ENCODE measurements at places on chromosomes 12 and 14.

GRCh38 chr12:9827209-9827888 is at the start of gene KLRF1:
KLRF1 (plus strand) TSS chr12:9827481; CDS start chr12:9827545, 64 bp downstream.
- DNase-seq = no peak

DNA sequence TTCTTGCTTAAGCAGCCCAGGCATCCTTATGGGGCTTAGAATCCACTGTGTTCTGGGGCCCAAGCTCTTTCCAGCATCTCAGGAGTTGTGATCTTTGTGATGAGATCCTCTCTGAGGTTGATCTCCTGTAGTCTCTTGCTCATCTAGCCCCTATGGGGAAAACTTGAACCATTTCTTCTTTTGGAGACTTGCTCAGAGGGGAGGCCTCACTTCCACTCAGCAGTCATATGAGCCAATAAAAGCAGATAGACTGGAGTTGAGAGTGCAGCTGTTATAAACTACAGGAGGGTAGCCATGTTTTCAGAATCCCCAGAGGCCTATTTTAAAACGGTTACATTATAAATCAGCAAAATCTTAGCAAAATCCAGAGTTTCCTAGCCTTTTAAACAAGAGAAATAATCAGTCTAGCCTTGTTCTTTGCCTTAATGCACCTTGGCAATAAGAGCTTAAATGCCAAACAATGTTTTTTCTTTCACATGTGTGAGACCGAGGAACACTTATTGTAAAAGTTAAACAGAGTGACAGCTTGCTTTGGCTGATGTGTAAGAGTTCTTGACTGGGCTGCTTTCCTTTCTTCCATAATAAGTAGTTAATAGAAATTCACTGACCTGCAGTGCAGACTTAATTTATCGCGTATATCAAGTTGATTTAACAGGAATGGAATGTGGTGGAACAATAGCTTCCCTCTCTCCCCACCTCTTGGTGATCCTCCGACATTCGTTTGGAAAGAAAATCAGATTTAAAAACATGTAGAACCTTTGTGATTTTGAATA is 168.3 kb downstream of the NEDD1 start:
- peak; percentile 59 for DNase-seq

- no peak for DNase-seq
Measured at GRCh38 chr14:103423050-103423461, 37.8 kb downstream of the MARK3 start.

DNA sequence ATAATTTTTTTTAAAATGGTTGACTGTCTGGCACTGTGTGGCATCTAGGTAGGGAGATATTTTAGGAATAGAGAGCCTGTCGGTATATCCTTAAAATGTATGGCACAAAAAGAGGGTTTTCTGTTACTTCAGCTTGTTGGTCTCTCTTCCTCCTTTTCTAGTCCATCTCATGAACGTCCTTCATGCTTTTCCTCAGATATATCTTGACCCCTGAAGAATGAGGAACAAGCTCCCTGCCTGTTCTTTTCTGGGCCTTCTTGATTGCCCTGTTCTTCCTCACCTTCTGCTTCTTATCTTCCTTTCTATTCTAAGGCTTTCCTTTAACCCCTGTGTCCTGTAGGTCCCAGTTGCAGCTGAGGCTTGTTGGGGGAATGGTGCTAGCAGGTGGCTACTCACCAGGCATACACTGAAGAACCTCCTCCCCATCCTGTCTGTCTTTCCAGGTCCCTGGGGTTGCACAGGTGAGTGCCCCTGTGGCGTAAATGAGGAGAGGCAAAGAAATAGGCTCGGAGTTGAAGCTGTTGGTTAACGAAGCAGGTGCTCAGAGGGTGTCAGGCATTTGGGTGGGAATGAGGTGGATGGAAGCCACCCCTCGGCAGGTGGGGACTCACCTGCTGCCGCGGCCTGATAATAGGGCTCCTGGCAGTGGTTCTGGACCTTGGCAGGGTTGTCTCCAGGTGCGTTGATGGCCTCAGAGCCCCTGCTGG is 7.2 kb upstream of the C1R start:
- DNase-seq = no peak

- no peak for DNase-seq
Measured at GRCh38 chr14:24311837-24312615, 724 bp downstream of the LTB4R start.

DNA sequence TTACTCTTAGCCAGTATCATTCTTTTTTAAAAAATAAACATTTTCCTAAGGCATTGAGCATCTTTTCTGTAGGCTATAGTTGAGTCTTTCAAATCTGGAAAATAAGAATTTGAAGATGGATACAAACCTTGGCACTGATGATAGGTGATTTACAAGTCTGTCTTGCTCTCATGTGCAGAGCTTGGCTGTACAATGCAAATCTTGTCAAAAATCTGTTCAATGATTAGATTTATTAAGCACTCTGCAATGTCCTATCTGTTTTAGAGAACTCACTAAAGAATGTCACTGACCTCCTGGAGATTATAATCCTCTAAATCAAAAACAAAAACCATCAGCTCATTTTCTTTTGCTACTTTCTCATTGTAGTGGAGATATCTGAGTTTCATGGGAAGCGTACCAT is 42.8 kb upstream of the AMIGO2 start:
- no peak for DNase-seq

- DNase-seq = no peak
Measured at GRCh38 chr12:102053062-102053349, 8.8 kb downstream of the WASHC3 start.

DNA sequence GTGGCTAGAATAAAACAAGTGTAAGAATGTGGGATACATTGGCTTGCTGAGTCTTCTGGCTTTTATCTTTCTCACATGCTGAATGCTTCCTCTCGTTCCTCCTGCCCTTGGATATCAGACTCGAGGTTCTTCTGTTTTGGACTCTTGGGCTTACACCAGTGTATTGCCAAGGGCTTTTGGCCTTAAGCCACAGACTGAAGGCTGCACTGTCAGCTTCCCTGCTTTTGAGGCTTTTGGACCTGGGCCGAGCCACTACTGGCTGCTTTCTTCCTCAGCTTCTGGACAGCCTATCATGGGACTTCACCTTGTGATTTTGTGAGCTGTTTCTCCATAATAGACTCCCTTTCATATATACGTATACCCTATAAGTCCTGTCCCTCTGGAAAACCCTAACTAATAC is 300.9 kb upstream of the STXBP6 start:
- DNase-seq = no peak

GRCh38 chr14:102075155-102075554 is 11.7 kb downstream of the HSP90AA1 start:
- DNase-seq = no peak

DNA sequence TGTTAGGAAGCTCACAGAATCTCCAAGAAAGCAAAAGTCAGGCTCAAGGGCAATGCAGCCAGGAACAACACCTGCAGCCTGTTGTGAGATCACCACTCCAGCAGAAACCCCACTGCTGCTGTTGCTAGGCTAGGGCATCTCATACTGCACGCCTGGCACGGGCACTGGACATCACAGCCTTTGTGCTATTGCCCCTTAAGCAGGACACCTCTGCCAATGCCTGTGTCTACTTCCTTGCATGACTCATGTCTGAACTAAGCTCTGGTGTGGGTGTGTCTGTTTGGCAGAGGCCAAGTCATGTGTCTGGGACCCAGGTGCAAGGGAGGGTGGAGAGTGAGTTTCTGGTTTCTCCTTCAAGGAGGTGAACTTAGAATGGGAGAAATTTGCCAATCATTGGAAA is 10.0 kb upstream of the DDX47 start:
- DNase-seq = no peak
